Bone marrow (tissue), 2 donors: ENCODE measurements at places on chromosomes 2 and 18.
A peak's percentile ranks its signal among the peaks of the same experiment; 100 is the strongest.

DNA sequence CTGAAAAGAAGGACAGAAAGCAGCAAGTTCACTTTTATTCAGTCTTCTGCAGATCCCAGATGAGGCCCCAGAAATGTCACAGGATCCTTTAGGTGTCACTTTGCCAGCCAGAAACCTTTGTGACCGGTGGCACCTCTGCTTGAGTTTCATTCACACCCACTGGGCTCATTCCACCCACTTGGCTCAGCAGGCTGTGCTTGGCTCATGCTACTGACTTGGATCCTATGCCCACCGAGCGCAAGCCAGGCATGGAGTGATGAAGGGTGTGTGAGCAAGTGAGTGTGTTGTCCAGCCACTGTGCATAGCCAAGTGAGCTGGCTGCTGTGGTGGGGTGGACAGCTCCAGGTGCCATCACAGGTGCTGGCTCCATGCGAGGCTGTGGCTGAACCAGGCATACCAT, 357.0 kb upstream of the GULP1 start:
- no peak for DNase-seq

DNA sequence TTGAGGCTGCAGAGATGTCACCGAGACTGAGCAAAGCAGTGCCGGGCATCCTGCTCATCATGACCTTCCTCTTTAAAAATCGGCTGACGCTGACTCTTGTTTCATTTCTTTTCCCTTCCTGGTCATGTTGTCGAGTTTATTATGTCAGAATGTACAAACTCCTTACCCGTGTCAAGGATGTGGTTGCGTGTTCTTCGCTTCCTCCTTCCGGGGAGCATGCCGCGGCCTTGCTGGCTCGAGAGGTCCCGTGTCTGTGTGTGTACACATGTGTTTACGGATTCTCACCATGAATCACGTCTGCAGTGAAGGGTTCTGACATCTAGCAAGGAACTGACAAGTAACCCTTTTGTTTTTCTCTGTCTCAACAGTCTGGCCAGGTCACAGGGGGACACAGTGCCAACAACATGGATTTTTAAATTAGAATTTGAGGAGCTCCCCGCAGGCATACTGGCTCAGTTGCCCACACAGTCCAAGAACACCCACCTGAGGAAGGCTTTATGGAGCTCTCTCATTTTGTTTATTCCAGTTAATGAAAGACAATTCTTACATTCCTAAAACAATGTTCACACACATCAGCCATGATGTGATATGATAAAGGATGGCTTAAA, 60.2 kb downstream of the MYT1L start:
- DNase-seq, result no peak

- DNase-seq, result no peak
These were observed 1.1 kb downstream of the HOXD3 start for GRCh38 chr2:176158186-176158591.

DNA sequence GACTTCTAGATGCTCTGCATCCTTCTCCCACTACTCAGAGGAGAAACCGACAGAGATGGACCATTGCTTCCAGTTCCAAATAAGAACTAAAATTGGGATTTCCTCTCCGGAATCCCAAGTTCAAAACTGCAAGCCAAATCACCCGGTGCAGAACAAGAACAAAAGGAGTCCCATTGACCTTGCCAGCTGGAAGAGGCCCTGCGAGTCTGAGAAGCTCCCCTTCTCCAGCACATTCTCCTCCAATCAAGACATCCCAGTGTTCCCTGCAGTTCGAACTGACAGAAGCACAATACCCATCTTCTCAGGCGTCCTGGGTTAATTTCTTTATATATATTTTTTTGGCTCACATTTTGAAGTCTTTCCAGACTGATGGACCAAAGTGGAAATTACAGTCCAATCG, 195.3 kb upstream of the MEIS1 start:
- no peak for DNase-seq

DNA sequence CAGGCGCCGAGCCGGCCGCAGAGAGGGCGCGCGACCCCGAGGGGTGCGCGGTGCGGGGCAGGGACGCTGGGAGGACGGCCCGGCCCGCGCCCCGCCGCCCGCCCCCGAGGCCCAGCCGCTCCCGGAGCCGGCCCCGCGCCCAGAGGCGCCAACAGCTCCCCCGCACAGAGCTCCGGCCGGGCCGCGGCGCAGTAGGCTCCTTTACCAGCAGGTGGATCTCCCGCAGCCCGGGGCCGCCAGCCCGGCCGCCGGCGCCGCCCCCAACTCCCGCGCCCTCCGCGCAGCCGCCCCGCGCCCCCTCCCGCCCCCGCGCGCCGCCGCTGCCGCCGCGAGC, 258 bp downstream of the MGAT4A start:
- no peak for DNase-seq

GRCh38 chr2:128091726-128092080, 703 bp downstream of the UGGT1 start:
- peak; percentile 18 for DNase-seq

GRCh38 chr2:21451403-21451802, 327.6 kb downstream of the TDRD15 start:
- no peak for DNase-seq

DNA sequence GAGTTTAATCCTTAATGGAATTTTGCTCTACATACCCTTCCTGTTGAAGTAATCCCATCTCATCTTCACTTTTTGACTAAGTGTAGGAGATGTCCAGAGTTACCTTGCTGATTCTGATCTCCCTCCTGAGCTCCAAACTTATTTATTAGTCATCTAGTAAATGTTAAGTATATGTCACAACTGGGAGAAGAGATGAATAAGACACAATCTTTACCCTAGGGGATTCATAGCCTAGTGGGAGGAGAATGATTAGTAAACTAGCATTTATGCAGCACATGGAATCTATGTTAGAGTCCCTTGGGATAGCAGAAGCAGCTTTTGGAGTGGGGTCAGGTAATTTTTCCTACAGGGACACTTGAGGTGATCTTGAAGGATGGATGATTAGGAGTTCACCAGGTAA, 20.7 kb downstream of the ACVR2A start:
- no peak for DNase-seq

DNA sequence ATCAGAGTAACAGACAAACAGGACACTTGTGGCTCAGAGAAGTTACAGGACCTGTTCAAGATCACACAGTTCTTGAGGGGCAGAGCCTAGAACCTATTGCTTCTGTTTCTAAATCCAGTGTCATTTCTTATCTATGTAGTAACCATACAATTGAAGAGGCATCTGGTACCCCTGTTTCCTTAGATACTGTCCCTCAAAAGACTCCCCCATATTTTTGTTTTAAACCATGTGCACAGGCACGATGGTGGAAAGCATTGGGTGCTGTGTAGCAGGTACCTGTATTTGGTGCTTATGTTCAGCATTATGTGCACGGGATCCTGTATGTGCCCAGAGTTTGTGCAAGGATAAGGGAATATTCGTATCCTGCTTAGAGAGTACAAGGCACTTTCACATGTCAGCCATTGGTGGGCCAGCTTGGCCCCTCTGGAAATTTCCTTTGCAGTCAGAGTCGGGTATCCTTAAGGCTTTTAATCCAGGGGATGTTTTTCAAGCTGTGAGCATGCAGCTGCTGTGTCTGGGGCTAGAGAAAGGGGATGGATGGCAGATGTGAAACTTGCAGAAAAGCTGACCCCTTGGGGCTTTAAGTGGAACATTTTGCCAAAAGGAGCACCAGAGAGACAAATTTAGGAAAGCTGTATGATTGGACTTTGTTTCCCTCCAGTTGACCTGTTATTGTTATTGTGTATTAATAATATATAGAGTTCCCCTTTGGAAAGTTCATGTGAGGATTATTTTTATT, 2.1 kb downstream of the LBH start:
- no peak for DNase-seq

DNA sequence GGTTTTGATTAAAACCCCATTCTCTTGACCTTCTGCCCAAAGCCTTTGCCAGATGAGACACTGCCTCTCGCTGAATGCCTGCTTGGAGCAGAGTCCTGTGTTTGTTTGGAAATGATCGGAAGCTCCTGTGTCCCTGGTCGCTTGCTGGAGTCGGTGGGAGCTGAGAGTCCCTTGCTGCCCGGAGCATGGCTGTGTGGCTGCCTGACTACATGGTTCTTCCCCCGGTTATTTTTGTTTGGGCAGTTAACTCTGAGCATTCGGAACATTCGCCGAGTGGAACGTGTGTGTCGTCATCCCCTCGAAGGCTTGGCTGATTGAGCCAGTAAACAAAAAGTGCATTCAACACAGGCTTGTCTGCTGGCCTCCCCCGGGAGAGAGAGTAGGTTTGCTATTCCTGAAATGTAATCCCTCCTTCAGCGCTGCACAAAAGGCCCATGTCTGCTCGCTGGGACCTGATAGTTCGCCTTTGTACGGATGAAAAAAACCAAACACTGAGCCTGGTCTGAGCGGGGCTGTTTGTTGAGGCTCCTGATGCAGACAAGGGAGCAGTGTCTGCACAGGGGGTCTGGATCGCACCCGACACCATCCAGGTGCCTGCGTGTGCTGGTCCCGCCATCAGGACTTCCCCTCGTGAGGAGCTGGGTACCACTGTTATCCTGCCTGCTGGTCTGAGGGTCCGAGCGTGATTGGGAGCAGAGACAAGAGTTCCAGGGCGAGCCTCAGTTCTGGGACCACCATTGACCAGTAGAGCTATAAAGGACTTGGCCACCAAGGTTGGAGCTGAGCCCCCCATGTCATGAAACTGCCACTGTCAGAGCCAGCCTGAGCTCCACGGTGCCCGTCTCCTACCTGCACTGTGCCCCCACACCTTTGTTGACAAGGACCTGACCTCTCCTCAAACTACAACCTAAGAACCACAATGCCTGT, 83.8 kb downstream of the AGAP1 start:
- no peak for DNase-seq

DNA sequence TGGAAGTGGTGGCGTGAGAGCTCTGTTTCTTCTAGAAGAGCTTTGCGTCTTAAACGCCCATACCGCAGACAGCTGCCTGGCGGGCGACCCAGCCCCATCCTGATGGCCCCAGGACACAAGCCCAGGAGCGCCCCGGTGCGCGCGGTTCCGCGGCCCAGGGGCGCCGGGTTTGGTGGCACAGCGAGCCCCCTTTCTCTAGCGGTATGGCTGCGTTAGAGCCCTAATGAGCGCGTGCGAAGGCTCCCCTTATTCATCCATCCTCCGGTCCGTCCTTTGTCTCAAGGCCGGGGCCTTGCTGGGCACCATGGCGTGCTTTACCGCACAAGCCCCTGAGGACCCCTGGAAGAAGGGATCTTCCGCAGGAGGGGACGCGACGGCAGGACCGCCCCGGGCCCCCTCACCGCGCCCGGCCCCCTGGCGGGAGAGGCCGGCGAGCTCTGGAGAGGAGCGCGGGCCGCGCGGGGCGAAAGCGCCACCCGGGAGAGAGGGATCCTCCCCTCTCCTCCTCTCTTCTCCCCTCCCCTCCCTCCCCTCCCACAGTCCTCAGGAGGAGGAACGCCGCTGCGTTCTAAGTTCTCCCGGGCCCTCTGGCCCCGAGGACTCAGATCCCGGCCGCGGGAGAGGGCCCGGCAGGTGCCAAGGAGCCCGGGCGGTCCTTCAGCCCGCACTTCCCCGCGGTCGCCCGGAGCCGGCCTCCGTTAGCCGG, 626 bp upstream of the SLC1A4 start:
- peak; percentile 45 for DNase-seq

GRCh38 chr2:24920098-24920808, at the start of gene ADCY3:
TSS of gene ADCY3 (minus strand) at chr2:24920237. CDS start at chr2:24918987, 1,250 bp downstream.
- no peak for DNase-seq

GRCh38 chr2:8203364-8203763, 478.5 kb upstream of the ID2 start:
- DNase-seq, result no peak

DNA sequence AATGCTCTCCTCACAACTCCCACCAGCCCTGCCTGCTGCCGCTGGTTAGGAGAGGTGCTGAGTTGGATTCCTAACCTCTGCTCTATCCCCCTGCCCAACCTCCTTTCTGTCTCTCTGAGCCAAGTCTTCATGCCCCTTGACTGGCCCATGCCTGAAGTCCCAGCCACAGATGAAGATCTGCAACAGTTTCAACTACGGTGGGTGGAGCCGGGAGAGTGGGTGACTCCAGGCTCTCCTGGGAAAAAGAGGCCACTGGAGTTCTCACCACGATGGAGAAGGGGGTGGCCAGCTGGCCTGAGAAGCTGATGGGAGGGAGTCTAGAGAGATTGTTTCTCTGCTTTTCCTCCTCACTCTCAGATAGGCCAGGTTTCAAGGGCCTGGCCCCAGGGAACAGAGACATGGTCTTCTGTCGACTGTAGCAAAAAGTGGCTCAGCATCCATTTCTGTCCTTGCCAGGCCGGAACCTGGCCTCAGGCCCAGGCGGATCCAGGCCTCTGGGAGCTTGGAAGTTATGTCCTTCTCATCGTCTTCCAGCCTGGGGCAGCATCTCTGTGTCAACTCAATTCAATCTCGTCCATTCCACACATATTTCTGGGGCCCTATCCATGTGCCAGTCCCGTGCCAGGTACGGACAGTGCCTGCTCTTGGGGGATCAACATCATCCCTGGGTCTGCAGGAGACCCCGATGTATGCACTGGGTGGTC, 75.3 kb downstream of the INHBB start:
- no peak for DNase-seq

- DNase-seq, result no peak
These were observed 113.6 kb upstream of the APCDD1 start for GRCh38 chr18:10340821-10341220.

DNA sequence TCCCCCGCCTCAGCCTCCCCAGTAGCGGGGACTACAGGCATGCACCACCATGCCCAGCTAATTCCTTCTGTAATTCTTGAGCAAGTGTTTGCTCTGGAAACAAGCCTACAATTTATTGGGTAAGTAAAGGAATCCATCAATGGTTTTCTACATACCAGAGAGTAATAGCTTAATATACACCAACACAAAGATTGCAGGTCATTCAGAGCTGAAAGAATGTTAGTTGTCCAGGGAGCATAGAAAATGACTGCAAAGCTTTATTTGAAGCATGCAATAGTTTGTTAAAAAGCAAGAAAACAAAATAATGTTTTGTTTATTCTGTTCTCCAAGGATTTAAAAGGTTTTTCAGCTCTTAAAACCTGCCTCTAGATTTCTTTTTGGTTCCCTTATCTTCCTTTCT, 5.6 kb downstream of the IDH1 start:
- no peak for DNase-seq

- DNase-seq, result peak; percentile 21
These were observed 53.6 kb upstream of the SLC14A1 start for GRCh38 chr18:45670281-45670962.

GRCh38 chr2:174722942-174723592, 41.2 kb downstream of the CHRNA1 start:
- no peak for DNase-seq

DNA sequence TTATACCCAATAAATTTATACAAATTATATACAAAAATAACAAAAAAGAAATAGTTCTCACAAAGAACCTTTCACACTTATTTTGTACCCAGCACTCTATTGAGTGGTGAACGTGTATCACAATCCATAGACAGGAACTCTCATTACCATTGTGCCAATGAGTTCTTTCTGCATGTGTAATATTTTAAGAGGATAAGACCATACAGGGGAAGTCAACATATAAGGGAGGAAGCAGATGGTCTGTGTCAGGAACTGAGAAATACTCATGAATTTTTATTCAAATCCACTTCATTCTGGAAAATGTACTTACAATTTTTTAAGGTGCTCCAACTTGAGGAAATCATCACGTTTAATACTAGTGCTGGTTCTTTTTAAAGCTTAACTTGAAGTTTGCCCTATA, 27.1 kb upstream of the ELOA2 start:
- peak; percentile 53 for DNase-seq
